Stimulated activated CD8-positive, alpha-beta memory T cell treated with anti-CD3 and anti-CD28 coated beads, Interleukin-15, amount 100 ng/mL, for 4 hours (primary cell): ENCODE measurements at places on chromosomes 6 and 20.

DNA sequence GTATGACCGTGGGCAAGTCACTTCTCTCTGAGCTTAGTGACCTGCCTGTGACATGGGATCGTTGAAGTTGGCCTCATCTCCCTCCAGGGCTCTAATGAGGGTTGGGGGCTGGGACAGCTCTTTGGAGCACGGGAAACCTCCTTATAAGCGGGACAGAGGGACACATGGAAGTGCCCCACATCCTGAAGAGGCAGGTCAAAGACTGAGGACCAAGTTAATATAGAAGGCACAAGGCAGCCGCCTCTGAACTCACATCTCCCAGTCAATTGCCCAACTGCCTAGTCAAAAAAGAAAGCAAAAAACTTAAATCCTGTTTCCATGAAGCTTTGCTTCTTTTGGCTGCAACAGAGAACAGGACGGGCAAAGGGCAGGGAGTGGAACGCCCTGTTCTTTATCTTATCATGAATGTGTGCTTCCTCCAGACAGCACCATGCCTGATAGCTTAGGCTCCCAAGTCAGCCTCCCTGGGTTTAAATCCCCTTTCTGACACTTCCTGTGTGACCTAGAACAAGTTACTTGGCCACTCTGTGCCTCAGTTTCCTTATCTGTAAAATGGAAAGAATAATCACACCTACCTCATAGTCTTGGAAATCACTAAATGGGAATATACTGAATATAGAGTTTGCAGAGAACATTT lies 27.1 kb downstream of the LBP start:
- DNase-seq: no peak

DNA sequence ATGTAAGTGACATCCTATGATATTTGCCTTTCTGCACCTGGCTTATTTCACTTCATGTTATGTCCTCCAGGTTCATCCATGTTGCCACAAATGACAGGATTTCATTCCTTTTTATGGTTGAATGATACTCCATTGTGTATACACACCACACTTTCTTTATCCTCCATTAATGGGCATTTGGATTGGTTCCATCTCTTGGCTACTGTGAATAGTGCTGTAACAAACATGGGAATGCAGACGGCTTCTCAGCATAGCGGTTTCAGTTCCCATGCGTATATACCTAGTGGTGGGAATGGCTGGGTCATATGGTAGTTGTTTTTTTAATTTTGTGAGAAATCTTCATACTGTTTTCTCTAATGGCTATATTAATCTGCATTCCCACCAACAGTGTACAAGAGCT lies 14.8 kb downstream of the MTHFD1L start:
- no peak for DNase-seq

- no peak for DNase-seq
These were observed 17.4 kb upstream of the RAB32 start for GRCh38 chr6:146526192-146526591.

DNA sequence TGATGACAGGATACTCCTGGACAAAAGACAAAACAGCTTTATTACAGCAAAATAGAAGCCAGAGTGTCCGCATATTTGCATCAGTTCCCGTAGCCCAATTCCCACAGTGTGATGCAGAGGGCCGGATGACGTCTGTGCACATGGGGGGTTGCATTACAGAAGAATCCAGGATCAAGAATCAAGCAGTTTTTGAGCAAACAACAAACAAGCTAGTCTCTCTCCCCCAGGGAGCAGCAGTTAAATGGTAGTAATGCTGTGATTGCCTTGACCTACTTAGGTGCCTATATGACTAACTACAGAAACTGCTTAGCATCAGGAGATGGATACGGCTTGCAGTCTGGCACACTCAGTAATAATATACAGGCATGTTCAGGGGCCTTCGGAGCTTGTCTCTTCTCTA lies 3.2 kb upstream of the SDHAF4 start:
- DNase-seq: no peak

GRCh38 chr20:20608041-20608440 lies 104.4 kb downstream of the RALGAPA2 start:
- no peak for DNase-seq

DNA sequence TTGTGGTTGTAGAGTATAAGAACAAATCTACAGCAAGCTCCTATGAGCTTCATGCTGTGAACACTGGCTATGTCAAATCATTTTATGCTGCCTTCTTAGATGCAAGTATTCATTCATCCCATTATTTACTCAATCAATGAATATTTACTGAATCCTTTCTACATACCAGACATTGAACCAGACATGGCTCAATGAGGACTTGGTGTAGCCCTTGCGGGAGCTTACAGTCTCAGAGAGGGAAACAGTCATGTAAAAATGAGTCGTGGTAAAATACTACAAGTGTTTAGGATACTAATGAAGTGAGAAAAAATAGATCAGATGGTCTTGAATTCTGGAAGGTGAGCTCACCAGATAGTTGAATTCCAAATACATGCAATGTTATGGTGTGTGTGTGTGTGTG lies 44.8 kb upstream of the ENPP1 start:
- no peak for DNase-seq

DNA sequence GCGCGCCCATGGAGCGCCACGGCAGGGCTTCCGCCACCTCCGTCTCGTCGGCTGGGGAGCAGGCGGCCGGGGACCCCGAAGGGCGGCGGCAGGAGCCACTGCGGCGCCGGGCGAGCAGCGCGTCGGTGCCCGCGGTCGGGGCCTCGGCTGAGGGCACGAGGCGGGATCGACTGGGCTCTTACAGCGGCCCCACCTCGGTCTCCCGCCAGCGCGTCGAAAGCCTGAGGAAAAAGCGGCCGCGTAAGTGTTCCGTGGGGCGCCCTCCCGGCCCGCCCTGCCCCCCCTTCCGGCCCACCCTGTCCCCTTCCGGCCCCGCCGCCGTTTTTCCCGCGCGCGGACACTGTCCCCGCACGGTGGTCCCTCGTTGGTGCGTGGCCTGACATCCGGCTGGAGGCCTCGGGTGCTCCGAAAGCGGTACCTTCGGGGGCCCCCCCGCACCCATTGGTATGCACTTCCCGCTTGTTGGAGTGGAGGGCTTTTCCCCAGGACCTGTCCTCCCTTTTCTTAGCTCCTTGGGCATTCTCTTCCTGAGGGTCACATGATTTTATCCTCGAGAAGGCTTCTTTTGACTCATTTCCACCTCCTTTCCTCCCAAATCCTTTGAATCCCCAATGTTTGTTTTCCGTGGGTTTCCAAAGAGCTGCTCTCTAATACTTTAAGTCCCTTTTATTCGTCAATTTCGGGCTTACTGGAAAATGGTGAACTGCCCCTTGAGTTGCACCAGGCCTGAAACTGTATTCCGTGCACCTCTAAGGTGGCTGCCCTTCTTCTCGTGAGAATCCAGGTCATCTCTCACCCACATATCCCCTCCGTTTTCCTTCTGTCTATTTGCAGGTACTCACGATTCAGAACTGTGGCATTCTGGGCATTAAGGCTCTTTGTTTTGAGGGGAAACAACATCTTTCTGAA lies 556 bp downstream of the PANK2 start:
- DNase-seq: peak; percentile 18

GRCh38 chr6:155311086-155311485 lies 3.2 kb downstream of the TFB1M start:
- DNase-seq: no peak

- DNase-seq: no peak
These were observed 126.8 kb upstream of the TMEM170B start for GRCh38 chr6:11410539-11411307.

GRCh38 chr20:57414867-57415592 lies 23.8 kb downstream of the RBM38 start:
- no peak for DNase-seq

DNA sequence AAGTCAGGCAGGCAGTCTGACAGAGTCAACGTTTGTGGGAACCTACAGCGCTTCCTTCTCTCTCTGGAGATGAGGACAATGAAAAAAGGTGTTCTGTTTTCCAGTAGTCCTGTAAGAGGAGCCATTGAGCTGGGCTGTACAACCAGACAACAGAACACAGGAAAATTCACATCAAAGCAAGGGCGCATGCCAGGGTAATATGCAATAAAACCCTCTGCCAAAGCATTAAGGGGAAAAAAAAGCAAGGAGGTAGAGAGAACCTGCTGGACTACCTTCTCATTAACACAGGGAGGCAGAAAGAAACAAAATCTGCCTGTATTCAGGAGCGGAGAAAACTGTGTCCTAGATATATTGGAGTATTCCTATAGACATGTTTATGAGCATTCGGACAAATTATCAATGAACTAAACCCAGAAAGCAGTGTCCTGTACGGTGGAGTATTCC lies 1.3 kb downstream of the RNF24 start:
- no peak for DNase-seq

- no peak for DNase-seq
These were observed 182.8 kb downstream of the ZDHHC14 start for GRCh38 chr6:157563611-157564284.

DNA sequence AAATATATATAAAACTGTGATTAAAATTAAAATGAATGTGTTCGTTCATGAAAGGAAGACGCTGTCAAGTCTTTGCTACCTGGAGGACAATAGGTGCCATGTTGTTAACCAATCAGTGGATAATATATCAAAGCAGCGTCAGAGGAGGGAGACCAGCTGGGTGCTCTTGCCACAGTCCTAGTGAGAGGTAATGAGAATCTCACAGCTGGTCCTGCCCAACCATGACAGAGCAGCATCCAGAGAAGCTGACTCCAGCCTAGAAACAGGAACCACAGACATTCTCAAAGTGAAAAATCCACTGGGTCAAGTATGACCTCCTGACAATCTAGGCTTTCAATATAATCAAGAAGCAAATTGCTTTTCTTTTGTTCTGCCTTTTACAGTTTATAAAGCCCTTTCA lies 94.5 kb upstream of the LRFN2 start:
- no peak for DNase-seq

DNA sequence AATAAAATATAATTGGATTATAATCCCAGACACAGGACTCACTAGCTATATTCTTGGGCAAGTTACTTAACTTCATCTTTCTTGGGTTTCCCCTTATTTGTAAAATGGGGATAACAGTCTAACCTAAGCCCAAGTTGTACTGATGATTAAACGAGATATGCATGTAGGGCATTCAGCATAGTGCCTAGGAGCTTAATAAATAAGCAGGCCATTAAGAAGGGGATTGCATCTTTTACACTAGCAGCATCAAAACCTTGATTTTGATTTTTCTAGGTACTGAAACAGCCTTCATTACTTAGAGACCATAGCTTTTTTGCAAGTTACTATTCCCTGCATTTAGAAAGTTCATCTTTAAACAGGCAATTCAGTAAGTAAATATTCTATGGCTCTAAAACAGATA lies 2.2 kb upstream of the QKI start:
- no peak for DNase-seq

DNA sequence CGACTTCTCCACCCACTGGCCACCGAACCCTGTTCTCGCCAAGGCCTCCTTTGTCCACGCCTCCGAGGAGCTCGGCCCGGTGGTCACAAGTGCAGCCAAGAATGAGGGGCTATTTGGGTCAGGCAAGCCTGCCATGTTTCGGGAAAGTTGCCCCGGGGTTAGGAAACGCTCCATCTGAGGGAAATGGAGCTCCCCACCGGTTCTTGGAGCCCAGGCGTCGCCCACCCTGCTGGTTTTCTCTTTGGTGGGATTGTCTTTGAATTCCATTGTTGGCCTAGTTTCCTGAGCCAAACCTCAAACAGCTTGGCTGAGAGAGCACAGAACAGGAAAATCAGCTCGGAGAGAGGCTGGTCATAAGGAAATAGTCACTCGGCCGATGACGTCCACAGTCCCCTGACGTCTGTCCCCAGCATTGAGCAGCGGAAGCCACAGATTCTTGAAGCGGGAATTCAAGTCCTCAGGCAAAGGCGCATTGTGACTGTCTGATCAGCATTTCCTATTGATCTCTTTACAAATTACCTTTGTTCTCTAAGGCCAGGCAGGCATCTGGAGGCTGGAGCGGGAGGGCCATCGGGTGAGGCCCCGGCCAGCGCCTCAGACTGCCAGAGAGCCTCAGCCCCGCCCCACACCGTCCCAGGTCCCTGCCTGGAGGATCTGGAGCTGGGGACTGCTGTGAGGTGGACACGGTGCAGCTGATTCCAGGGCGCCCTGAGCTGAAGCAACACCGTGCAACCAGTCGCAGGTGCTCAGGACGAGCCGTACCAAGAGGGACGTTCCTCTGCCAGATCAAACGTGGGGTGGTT lies 138.6 kb downstream of the DLL1 start:
- no peak for DNase-seq

DNA sequence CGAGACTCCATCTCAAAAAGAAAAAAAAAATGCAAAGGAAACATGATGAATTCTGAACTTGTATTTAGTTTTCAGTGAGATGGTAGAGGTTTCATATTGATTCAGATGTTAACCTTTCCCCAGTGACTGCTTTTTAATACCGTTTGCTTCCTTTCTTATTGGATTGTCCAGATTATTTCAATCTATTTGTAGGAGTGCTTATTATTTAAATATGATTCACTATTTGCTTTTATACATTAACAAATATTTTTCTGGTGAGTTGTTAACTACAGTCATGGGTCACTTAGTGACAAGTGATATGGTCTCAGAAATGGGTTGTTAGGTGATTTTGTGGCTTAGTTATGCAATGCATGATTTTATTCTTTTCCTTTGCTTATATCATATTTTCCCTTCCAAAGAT lies 8.4 kb downstream of the PI3 start:
- DNase-seq: no peak

DNA sequence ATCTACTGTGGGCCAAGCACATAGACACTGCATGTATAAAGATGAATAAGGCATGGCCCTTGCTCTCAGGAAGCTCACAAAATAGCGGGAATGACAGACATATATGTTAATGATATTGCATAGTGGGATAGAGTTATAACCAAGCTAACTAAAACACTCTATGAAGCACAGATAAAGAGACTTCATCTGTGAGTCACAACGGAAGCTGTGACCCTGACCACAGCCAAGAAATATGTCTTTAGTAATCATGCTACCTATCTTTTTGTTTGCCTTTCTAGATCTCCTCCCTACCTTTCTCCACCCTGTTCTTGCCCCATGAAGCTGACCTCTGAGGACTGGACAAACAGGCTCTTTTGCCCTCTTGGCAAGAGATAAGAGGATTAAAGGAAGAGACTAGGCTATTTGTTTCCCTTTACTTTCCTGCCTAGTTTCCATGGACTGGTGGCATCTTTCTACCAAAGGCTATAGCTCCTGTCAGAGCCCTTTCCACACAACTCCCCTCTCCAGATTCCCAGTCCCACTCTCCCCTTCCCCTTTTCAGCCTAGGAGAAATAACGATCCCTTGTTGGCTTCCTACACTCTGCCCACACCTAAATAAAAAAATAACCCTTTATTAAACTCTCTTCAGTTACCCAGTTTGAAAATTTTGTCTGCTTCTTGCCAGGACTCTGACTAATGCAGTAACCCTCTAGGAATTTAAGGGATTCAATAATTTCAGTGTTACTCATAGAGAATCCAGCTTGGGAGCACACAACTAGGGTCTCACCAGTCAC lies 504.9 kb upstream of the MARCKS start:
- DNase-seq: no peak

- no peak for DNase-seq
These were observed 41.0 kb downstream of the QKI start for GRCh38 chr6:163455552-163455951.
